ENCODE measurements at places on chromosomes 1 and 21.
A peak's percentile ranks its signal among the peaks of the same experiment; 100 is the strongest.

GRCh38 chr1:198725090-198725489 is 86.2 kb downstream of the PTPRC start:
- DNase-seq, result no peak

DNA sequence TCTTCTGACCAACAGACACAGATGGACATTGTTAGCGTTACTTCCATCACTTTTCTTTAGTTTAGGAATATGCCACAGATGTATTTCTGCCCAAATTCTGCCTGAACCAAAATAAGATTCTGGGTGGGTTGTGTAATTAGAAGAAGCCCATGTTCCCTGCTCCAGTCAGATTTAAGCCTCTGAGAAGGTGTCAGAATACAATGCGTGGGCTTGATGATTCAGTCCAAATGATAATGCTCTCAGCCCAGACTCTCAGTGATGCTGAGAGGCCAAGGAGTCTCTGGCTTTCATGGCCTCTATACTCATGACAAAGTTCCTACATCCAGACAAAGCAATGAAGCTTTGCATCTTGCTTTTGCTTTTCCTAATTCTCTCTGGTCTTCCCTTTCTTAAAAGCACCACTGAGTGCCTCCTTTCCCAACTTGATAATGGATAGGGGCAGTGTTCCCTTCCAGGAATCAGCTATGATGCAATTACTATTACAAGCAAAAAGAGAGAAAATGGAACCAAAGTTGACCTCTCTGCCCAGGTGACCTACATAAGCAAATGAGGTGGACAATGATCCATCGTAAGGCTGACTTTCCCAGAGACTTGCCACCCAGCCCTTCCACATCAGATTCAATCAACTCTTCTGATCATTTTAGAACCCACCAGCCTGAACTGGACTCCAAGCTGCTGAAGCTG is 8.8 kb downstream of the SEC16B start:
- no peak for DNase-seq

DNA sequence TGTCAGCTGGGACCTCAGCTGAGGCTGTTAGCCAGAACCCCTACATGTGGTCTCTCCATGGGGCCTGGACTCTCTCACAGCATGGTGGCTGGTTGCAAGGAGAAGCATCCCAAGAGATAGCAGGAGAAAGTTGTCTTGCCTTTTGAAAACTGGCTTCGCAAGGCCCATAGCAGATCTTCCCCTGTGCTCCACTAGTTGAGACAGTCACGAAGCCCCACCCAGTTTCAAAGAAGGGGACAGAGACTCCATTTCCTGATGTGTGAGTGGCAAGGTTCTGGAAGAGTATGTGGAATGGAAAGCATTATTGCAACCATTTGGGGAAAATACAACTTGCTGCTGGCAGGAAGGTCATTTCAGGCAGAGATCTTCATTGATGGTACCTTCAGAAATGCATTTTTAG is 7.5 kb upstream of the CSRP1 start:
- no peak for DNase-seq

DNA sequence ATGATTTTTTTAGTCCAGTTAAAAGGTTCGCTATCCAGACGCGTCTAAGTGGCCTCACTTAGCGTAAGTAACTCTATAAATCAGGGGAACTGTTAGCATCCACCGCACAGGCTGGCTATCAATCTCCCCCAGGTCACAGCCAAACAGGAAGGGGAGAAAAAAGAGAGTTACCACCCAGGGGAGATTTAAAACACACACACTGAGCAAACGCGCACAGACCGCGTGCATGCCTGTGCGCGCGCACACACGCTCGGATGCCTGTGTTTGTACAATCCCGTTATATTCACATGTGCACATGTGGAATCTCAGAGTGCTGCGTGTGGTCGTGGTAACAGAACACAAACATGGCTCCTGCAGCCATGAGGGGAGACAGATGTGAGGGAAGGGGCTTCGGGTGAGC is 125.4 kb downstream of the CASZ1 start:
- DNase-seq, result peak; percentile 32

DNA sequence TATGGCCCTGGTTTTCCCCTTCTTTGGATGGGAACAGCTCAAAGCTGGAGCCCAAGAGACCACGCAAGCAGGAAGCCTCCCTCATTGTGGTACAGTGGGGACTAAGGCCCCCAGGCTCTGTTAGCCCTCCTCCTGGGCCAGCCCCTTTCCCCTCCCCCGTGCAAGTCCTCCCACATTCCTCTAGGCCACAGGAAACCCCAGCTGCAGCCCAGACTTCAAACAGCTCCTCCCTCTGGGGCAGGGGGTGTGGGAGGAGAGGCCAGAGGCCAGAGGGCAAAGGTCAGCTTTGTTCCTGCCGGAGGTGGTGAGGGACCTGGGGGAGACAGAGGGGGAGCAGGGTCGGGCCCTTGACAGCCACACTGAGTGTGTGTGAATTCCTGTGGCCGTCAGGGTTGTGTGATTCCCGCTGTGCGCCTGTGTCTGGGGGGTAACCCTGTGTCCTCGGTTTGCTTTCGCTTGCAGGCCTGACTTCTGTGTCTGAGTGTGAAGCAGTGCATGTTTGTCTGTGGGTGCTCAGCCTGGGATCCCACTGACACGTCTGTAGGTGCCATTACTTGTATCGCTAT is 3.4 kb upstream of the AHDC1 start:
- DNase-seq, result no peak

GRCh38 chr1:172203135-172203823 is 217.2 kb upstream of the C1orf105 start:
- peak; percentile 43 for DNase-seq

DNA sequence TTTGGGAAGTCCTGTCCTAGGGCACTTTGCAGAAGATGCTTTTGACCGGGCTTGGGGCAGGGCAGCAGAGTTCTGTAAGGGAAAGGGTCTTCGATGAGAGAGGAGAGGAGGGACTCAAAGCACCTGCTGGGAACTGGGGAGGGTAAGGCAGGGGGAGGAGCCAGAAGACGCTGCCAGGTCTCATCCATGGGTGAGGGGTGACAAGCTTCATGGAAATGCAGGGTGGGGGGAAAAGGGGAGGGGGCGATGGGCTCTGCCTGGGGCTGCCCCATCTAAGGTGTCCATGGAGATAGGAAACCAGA is 20.9 kb upstream of the C2CD2 start:
- no peak for DNase-seq

DNA sequence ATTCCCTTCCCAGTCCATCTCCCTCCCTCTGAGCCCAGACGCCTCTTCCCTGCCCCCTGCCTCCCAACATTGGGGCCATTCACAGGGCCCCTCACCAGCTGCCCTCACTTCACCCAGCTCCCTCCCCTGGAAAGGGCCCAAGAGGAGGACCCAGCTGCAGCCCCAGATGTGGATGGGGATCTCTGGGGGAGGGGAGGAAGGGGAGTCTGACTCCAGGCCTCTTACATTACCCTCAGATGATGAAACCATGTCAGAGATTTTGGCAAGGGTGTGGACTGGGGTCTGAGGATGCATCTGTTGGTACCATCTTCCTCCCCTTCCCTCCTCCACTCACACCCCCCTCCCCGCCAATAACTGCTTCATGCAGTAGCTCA is 1.1 kb upstream of the KIF21B start:
- no peak for DNase-seq

DNA sequence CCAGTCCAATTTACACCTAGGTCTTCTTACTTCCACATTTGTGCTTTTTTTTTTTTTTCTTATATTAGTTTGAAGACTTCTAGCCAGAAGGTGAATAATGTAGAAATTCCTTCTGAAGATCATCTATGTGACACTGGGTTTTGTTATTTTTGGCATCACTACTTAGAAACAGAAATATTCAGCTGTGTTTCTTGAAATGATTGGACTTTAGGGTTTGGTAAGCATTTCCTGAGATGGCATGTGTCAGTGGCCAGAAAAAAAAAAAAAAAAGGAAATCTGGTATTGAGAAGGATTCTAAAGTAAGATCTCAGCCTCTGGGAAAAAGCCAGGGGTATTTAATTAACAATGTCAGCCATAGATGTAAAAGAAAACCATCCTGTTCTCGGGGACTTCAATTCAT is 43.4 kb upstream of the LRRC8C start:
- DNase-seq, result no peak

GRCh38 chr21:42655796-42656770 is 2.7 kb downstream of the PDE9A start:
- no peak for DNase-seq

GRCh38 chr21:38675182-38675824 is 130.4 kb upstream of the ETS2 start:
- DNase-seq, result peak; percentile 27

- no peak for DNase-seq
These were observed 49.5 kb downstream of the LUZP1 start for GRCh38 chr1:23118957-23119792.

GRCh38 chr1:88466011-88466410 is 218.1 kb upstream of the PKN2 start:
- no peak for DNase-seq

DNA sequence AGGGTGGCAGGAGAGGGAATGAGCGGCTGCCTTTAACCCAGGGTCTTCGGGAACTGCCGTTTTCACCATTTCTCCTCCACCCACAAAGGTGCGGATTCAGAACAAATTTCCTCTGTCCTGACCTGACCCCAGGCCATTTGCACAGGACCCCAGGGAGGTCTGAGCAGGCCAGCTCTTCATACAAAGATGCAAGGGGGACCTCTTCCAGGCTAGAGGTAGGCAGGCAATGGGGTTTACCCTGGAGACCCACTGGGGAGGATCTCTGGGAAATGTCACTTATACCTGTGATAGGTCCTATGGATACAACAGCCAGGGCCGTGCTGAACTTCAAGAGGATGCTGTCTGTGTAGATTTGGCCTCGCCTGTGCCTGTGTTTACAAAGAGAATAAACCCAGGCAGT is 89.7 kb upstream of the VAMP3 start:
- DNase-seq, result no peak

DNA sequence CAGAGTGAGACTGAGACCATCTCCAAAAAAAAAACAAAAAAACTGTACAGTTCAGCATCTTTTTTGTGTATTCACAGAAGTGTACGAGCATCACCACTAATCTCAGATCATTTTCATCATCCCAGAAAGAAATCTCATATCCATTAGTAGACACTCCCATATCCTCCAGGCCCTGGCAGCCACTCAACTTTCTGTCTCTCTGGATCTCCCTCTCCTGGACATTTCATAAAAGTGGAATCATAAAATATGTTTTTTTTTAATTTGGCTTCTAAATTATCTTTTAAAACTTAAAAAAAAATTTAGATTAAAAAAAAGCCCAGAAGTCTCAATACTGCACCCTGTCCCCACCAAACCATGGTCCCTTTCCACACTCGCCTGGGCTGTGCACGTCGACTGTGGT is 22.1 kb downstream of the RIPPLY3 start:
- DNase-seq, result no peak

DNA sequence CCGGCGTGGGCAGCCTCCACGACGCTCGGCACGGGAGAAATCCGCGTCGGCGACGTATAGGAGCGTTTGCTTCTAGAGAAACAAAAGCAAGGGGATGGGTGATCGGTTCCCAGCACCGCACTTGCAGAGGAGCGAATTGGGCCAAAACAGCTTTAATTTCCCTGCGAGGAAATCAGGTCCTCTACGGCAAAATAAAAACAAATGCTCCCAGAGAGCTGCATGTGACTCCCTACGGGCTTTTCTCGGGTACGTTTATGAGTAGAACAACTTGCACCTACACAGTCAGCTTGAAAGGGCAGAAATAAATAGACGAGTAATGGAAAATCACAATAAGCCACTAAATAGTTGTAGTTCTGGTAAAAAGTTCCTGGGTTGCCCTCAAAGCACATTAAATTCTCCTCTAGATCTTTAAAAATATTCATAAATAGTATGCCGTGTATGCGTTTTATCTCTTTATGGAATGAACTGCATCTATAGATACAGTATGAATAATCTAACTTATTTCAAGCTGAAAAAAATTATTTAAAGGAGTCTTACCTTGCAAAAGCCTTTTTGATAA is 1.2 kb downstream of the NHLH2 start:
- peak; percentile 64 for DNase-seq

DNA sequence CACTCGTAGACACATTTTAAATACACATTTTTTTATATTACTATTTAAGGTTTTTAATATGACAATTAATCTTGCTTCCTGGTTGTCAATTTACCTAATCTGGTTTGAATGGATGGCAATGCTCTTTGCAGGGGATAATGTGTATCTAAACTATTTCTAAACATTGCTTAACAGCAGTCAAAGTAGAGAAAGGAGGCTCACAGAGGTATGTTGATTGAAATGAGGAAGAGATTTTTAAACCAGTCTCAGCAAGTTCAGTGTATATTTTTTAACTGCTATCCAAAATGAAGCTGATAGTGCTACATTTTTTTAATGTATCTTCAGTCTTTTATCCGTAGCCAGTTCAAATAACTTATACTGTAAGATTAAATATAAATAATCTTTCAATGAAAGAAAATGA is 17.4 kb downstream of the FMO1 start:
- DNase-seq, result no peak

DNA sequence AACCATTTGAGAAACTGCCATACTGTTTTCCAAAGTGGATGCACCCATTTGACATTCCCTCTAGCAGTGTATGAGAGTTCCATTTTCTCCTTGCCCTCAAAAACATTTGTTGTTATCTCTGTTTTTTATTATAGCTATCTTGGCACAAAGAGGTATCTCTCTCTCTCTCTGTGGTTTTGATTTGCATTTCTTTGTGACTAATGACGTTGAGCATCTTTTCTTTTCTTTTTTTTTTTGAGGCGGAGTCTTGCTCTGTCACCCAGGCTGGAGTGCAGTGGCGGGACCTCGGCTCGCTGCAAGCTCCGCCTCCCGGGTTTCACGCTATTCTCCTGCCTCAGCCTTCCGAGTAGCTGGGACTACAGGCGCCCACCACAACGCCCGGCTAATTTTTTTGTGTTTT is 17.4 kb upstream of the ZMYM6 start:
- no peak for DNase-seq

DNA sequence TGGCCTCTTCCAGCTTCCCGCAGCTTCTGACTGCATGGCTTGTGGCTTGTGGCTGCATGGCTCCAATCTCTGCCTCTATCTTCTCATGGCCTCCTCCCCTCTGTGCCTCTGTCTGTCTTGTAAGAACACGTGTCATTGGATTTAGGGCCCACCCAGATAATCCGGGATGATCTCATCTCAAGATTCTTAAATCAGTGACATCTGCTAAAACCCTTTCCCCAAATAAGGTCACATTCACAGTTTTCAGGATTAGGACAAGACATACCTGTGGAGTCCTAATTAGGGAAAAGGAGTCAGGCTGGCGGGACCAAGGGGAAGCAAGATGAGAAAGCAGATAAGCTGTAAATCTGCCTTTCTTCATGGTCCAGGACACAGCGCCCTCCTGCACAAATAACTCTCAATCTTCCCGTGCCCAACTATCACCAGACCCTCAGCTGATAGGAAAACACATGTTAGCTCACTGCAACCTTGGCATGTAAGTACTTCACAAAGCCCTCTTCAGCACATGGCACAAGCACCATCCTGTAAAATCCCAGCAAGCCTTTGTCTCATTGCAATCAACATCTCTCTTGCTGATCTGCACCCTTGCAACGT is 82.2 kb downstream of the SPSB1 start:
- no peak for DNase-seq

- DNase-seq, result no peak
These were observed 65.5 kb upstream of the CR1L start for GRCh38 chr1:207579436-207579799.

GRCh38 chr1:54051933-54052430 is 1.0 kb downstream of the TMEM59 start:
- DNase-seq, result no peak

GRCh38 chr1:84159533-84160240 is 15.6 kb downstream of the PRKACB start:
- DNase-seq, result no peak
